Germinal center (tissue), 1 donor: ENCODE measurements at places on chromosomes 3 and 15.
A peak's percentile ranks its signal among the peaks of the same experiment; 100 is the strongest.

- no peak for DNase-seq
Observed at GRCh38 chr3:64954995-64955636, 267.3 kb upstream of the ADAMTS9 start.

DNA sequence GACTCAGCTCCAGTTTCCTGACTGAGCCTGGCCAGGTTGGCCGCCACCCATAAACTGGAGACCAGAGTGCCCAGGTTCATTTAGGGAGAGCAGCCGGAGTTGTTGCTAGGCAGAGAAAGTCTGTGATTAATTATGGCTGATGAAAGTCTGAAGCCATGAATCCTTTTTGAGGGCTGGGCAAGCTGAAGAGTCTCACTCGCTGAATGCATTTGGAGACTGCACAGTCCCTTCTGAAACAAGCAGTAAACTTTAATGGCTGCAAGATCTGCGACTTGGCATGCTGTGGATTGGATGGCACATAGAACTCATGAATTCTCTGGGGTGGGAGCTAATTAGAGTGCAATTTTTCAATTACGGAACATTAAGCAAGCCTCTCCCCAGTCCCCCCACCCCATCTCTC is 282.1 kb downstream of the RPLP1 start:
- no peak for DNase-seq

DNA sequence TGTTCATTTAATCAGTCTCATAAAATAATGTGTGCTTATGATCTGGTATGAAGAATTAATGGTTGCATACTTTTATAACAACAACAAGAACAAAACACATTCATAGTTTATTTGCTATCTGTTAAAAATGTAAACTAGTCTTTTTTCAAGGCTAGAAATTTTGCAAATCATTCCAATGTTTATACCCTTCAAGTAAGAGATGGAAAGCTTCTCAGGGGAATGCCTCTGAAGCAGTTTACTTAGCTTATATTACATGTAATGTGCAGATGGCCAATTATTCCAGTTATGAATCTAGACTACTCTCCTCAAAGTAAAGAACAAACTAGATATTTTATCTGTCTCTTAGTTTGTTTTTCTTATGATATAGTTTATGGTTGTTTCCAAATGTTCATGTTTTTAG is 575.4 kb downstream of the NAALADL2 start:
- no peak for DNase-seq

DNA sequence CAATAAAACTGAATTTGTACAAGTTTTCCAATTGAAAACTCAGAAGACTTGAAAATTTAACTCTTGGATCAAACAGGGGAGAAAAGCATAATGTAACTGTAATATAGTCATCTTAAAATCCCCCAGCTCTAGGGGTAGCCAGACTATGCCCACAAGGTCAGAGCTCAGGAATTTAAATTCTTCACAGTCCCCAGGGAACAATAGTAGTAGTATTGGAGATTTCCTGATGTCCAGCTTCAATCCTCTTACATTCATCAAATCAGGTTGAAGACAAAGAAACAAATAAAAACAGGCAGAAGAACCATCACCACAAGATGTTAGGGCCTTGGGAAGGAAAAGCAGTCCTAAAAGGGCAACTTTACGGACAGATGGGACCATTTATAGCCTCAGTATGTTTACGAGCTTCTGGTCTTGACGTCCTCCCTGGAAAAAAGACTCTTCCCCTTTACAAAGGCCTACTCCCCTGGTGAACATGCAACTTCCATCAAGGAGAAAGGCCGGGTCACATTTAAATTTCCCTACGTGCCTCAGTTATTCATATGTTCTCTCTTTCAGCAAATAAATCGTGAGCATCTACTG is 96.8 kb downstream of the PLCH1 start:
- no peak for DNase-seq

DNA sequence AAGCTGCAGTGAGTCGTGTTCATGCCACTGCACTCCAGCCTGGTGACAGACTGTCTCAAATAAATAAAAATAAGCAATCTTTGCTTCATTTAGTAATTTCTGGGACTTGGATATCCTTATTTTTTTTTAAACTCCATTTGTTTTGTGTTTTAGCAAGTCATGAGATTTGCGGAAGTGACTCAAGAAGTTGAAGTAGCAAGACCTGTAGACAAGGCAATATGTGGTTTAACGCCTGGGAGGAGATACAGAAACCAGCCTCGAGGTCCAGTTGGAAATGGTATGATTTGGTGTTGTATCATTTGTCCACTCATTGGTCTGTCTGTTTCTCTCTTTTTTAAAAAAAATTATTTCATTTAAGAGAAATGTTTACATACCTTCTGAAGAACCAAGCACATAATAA is 16.6 kb upstream of the RPLP1 start:
- DNase-seq, result no peak

DNA sequence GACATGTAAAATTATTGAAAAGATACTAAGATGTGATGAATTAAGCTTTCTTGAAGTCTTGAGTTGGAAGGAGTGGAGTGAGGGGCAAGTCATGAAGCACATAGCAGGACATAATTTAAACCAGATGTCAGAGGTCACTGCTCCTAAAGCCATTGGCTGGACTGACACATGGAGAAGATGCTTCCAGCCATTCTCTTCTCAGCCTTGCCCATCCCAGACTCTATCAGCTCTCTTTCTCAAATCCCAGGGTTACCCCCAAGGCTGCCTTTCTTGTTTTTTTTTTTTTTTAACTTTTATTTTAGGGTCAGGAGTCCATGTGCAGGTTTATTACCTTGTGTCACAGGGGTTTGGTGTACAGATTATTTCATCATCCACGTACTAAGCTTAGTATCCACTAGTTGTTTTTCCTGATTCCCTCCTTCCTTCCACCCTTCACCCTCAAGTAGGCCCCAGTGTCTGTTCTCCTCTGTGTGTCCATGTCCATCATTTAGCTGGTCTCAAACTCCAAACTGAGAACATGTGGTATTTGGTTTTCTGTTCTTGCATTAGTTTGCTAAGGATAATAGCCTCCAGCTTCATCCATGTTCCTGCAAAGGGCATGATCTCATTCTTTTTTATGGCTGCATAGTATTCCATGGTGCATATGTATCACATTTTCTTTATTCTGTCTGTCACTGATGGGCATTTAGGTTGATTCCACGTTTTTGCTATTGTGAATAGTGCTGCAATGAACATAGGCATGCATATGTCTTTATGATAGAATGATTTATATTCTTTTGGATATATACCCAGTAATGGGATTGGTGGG is 18.9 kb downstream of the XIRP1 start:
- no peak for DNase-seq

GRCh38 chr15:52233405-52233804 is 42.2 kb upstream of the GNB5 start:
- peak; percentile 57 for DNase-seq

DNA sequence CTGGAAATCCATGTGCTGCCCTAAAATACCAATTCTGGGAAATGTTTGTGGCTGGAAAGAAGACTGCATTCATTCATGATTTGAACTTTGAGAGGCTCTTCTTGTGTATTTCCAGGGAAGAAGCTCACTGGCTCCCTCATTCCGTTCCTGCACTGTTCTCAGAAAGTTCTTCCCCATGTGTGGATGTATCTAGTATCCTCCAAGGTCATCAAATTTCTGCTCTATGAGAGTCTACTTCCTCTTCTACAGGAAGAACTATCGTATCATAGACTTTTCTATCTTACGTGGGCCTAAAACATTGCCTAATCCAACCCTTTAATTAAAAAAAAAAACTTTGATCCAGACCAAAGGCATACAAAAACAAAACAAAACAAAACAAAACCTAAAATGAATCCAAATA is 2.9 kb downstream of the CCR3 start:
- DNase-seq, result no peak

- no peak for DNase-seq
Observed at GRCh38 chr3:117144853-117145252, 435.3 kb downstream of the TUSC7 start.

- DNase-seq, result no peak
Observed at GRCh38 chr15:48974882-48975281, 11.2 kb upstream of the SHC4 start.

- no peak for DNase-seq
Observed at GRCh38 chr3:37559461-37559860, 302.2 kb upstream of the CTDSPL start.

DNA sequence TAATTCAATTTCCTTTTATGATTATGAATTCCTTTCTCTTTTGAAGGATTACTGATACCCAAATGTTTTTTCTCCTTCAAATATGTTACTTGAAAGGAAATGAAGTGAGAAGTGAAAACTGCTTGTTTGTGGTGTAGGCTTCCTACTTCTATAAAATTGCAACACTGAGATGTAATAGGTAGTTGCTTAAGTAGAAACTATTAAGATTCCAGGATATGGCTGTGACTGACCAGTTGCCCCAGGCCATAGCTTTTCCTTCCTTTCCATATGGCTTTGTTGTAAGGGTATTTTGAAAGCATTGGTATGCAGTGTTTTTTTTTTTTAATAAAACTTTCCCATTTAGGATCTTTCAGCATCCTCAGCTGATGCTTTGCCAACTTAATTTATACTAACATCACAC is 28.5 kb downstream of the DNAJC13 start:
- no peak for DNase-seq
